ENCODE measurements at places on chromosomes 13 and 19.

DNA sequence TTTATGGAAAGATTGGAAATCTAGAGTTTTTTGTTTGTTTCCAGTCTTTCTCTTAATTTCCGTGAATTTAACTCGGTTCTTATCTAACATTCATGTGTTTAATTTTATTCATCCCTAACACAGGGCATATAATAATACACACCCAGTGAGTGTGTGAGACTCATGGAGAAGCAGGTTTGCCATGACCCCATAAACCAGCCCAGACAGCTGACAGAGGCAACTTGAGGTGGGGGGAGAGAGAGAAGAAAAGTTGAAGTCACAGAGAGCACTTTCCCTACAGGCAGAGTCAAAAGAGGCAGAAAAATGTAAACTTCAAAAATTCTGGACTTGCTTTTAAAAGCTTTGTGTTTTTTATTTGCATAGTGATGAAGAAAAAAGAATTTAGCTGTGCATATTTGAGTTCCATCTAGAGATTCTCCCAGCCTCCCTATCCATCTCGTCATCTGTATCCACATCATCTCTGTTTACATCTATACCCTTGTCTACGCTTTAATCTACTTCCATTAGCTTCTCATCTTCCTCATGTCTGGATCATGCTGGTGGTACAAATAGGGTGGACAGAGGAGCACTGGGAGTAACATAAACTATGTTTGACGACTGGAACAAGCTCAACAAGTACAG is 60.2 kb downstream of the THSD1 start:
- DNase-seq, result no peak

- DNase-seq, result no peak
These were observed 7.8 kb downstream of the ZBTB7A start for GRCh38 chr19:4058693-4059452.

GRCh38 chr13:26919311-26919710 is 158.7 kb upstream of the GPR12 start:
- no peak for DNase-seq

- no peak for DNase-seq
These were observed 19.2 kb downstream of the GNA11 start for GRCh38 chr19:3113100-3114017.

DNA sequence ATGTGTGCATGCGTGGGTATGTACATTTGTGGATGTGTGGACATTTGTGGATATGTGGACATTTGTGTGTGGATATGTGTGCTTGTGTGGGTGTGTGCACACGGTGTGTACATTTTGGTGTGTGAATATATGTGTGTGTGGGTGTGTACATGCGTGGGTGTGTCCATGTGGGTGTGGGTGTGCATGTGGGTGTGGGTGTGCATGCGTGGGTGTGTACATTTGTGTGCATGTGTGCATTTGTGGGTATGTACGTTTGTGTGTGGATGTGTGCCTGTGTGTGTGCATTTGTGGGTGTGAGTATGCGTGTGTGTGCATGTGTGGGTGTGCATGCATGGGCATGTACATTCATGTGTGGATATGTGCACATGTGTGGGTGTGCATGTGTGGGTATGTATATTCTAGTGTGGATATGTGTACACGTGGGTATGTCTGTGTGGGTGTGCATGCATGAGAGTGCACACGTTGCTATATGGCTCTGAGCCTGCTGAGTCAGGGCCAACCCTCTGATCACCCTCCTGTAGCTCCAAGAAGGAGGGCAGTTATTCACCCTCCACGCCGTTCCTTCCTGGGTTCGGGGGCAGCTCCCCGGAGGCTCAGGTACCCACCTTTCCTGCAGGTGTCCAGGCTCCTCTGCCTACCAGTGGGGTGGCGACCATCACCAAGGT is 20.3 kb downstream of the COMP start:
- DNase-seq, result no peak

DNA sequence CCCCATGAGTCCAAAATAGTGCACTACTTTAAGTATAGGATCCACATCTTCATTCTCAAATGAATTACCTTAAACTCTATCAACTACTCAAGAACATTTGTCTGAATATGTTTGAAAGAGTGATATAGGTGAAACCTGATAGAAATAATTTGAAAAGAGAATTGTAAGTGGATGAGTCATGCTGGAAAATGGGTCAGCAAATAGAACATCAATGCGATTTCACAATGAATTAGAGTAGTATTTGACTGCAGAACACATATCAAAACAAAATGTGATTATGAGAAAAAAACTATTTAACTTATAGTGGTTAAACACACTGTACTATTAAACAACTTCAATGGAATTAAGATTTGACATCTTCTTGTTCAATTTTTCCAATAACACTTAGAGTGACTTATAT is 300.6 kb upstream of the KLHL1 start:
- DNase-seq, result no peak

GRCh38 chr13:38868399-38868798 is 122.2 kb downstream of the STOML3 start:
- no peak for DNase-seq

DNA sequence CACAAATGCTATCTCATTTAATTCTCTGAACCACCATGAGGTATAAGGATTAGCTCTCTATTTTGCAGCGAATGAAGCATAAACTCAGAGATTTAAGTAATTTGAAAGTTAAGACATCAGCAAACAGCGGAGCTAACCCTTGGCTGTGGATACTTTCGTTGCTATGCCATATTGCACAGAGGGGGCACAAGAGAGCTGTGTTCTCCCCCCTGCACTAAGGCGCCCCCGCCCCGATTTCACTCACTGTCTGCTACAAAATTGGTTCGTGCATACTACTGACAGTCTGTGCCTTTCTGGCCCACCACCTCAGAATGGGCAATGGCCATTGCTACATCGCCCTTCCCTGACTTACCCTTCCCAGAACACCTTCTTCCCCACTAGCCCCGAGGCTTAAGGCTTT is 105.7 kb upstream of the OBI1 start:
- no peak for DNase-seq

GRCh38 chr13:75870397-75870903 is 234.3 kb downstream of the LMO7 start:
- DNase-seq, result no peak

DNA sequence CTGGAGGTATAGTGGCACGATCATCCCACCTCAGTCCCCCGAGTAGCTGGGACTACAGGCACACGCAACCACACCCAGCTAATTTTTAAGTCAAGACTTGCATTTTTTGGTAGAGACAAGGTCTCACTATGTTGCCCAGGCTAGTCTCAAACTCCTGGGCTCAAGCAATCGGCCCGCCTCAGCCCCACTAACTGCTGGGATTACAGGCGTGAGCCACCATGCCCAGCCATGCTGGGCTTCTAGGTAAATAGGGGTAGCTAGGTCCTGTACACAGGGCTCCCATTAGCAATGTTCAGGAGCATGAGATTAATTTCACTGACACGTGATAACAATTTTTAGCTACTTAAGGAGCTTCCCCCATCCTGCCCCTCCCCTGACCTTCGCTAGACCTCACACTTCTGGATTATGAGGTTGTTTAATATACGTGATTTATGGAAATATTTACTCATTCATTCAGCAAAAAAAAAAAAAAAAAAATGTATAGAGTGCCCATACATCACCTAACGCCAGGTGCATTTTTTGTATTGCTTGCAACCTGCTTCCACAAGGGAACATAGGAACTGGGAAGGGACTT is 19.2 kb downstream of the TMEM272 start:
- no peak for DNase-seq
